LHCN-M2 (cell line): ENCODE measurements at places on chromosomes 6 and 20. TPM values are rescaled to one million over a fixed set of nuclear protein-coding genes. Genes with fewer than 3 reads are reported as not detected.
A peak's percentile ranks its signal among the peaks of the same experiment; 100 is the strongest.

DNA sequence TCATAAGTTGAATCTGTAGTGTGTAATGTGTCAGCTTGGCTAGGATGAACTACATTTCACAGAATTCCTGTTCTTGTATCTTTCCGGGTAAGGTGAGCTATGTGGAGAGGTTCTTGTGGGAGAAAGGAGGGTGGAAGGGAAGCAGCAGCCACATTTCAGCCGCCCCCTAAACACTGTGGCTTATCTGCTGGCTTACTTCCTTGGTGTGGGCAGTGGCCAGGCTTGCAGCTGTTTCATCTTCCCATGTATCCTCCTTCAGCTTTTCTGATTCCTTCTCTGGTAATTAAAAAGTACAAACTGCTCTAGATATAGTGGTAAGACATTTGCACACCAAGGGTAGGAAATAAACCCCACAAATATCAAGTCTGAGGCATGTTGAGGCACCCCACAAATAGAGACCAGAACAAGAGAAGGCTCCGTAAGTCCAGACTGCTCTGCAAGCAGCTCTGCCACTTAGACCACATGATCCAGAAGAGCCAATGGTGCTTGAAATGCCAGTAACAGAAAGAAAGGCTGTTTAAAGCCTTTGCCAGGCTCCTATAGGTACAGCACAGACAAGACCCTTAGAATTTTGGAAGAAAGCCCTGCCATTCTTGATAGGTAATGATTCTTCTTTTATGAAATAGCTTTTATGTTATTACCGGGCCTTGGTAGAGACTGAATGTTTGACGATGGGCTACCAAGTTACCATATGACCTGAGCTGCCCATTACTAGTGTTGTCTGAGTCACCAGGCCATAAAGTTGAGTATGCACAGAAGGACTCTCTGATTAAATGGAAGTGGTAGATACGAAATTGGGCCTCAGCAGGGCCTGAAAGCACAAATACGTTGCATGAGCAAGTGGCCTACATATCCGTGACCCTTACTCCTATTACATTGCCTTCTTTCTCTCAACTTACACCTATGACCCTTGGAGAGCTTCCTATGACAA lies 215.0 kb upstream of the SGK1 start:
- peak; percentile 63 for DNase-seq

- no peak for DNase-seq
Measured at GRCh38 chr6:160714731-160715316, 12.8 kb downstream of the PLG start.

DNA sequence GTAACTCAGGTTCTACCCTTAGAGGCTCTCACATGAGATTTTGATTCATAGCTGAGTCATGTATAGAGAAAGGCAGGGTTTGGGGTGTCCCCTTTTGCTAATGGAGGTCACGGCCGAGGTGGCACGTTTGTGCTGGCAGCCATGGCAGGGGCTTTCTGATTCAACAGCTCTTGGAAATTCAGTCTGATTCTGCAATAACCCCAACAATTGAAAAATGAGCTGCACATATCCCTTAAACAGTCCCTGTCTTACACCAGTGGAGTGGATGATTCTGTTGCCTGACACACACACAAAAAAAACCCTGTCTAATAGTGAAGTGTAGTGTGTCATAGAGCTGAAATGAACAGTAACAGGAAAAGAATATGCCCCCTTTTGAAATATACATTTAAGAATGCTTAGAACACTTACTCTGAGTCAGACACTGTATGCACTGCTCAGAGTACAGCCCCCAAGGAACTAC lies 40.4 kb upstream of the ARG1 start:
- DNase-seq = peak; percentile 8

DNA sequence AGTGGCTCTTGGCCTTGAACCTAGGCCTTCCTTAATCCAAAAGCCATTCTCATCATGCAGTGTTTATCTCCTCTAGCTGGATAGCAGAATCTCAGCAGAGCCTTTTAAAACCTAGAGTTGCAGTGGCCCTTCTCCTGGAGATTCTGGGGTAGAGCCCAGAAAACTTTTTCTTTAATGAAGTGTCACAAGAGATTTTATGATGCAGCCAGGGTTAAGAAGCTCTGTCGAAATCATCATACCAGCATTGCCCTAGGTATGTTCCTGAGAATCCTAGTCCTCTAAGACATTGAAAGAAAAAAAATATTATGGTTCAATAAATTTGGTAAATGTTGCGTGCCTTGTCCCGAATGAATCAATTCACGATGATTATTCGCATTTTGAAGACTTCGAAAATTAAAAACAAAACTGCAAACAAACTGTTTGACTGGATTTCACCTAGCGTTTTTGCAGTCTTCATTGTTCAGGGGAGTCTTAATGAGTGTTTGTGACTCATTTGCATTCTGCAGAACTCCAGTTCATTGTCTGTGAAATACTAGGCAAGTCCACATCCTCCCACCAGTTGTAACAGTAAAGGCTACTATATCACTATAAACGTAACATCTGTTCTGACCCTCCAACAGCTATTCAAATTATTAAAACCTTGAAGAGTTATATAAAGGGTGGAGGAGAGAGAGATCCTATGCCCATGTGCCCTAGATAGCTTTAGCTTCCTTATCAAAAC lies 198.6 kb downstream of the UST start:
- DNase-seq = no peak

- DNase-seq = no peak
Measured at GRCh38 chr6:107641071-107641470, 151.2 kb downstream of the SOBP start.

DNA sequence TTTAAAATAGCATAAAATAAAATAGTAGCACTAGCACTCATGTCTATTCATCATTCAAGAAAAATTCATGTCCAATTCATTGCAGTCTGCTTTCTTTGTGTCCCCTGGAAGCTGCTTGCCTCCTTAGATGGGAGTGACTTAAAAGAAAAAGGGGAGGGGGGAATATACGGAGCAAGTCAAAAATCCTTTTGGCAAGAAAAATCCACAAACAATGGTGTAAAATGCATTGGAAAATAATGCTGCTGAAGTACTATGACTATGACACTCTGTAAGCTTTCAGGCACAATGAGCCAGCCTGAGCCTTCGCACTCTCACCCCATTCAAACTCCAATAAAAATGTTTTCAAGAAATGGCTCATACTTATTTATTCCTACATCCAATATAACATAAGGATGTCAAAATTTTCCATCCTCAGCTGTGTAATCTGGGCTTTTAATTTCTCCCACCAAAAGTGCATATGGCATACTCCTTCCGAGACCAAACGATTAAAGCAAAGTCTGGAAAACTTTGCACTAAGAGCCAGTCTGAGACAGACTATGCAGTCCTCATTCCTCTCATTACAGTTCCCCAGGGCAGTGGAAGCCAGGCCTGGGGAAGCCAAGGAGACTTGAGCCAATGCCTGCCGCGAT lies 790 bp downstream of the NEDD9 start:
- no peak for DNase-seq

GRCh38 chr6:33391922-33392594 lies 435 bp downstream of the KIFC1 start:
- peak; percentile 52 for DNase-seq

DNA sequence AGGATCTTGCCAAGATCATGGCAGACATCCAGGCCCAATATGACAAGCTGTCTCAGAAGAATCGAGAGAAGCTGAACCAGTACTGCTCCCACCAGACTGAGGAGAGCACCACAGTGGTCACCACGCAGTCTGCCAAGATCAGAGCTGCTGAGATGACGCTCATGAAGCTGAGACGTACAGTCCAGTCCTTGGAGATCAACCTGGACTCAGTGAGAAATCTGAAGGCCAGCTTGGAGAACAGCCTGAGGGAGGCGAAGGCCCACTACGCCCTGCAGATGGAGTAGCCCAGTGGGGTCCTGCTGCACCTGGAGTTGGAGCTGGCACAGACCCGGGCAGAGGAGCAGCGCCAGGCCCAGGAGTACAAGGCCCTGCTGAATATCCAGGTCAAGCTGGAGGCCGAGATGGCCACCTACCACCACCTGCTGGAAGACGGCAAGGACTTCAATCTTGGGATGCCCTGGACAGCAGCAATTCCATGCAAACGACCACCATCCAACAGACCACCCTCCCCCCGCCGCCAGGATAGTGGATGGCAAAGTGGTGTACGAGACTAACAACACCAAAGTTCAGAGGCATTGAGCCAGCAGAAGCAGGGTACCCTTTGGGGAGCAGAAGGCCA lies 44.7 kb upstream of the GRM4 start:
- DNase-seq = no peak

- no peak for DNase-seq
Measured at GRCh38 chr6:128930321-128930720, 47.4 kb downstream of the LAMA2 start.

GRCh38 chr6:15490242-15491100 lies 172.4 kb downstream of the DTNBP1 start:
- DNase-seq = no peak

- DNase-seq = no peak
Measured at GRCh38 chr6:29680904-29681303, at the start of gene ZFP57. ZFP57 (minus strand) TSS chr6:29681152; CDS start chr6:29677003, 4,149 bp downstream.

DNA sequence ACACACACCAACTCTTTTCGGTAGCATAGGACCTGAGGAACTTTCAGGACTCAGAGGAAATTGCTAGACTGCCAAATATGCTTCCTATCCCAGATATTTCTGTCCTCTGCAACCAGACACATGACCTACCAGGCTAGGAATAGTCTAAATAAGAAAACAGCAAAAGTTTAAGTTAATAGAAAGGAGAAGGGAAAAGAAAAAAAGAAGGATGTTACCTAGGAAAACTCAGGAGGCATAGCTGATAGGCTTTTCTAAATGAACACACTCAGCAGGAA lies 74.6 kb downstream of the MAP3K5 start:
- DNase-seq = peak; percentile 31

WFDC10B gene
- total RNA-seq = 0.38 TPM in 1 of 2 replicates, not detected in the other

FAM217A gene
- total RNA-seq = not detected in 2 replicates

GJA10 gene
- total RNA-seq = not detected in 2 replicates

RWDD2A gene
- 1.3 and 1.7 TPM in 2 replicates for total RNA-seq

PACSIN1 gene
- total RNA-seq = not detected in 2 replicates

BPI gene
- not detected in 2 replicates for total RNA-seq

LKAAEAR1 gene
- total RNA-seq = 0.40 and 1.7 TPM in 2 replicates

HLA-DQA2 gene
- total RNA-seq = not detected in 2 replicates

CGAS gene
- 15.0 and 16.7 TPM in 2 replicates for total RNA-seq

COL21A1 gene
- 0.26 and 12.9 TPM in 2 replicates for total RNA-seq

RIN2 gene
- 71.6 and 73.6 TPM in 2 replicates for total RNA-seq
